Activated CD8-positive, alpha-beta memory T cell treated with anti-CD3 and anti-CD28 coated beads for 24 hours (primary cell): ENCODE measurements at places on chromosomes 7 and 10.

- no peak for DNase-seq
Measured at GRCh38 chr10:76514321-76514720, 1082.9 kb downstream of the LRMDA start.

- DNase-seq, result no peak
Measured at GRCh38 chr10:75547391-75548298, 116.2 kb downstream of the LRMDA start.

- no peak for DNase-seq
Measured at GRCh38 chr10:73044378-73045285, 52.0 kb downstream of the P4HA1 start.

GRCh38 chr10:62053860-62054259, 152.4 kb downstream of the ARID5B start:
- DNase-seq, result no peak

GRCh38 chr7:116717137-116717536, 45.1 kb downstream of the MET start:
- no peak for DNase-seq

GRCh38 chr10:87771871-87772500, 46.0 kb downstream of the ATAD1 start:
- DNase-seq, result no peak

DNA sequence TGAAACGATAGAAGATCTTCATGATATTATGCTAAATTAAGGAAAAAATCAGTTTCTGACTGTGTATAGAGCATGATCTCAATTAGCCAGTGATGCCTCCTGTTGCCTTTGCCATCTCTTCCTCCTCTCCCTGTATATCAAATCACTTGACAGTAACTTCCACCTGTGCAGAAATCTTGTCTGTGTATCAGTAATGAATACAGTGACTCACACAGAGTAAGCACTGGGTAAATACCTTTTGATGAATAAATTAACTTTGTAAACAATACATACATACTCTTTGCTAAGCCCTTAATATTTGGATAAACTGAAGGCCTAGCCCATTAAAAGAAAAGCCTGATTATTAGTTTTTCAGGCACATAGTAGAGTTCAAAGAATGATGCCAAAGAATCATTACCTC, 610.6 kb upstream of the NRP1 start:
- no peak for DNase-seq

DNA sequence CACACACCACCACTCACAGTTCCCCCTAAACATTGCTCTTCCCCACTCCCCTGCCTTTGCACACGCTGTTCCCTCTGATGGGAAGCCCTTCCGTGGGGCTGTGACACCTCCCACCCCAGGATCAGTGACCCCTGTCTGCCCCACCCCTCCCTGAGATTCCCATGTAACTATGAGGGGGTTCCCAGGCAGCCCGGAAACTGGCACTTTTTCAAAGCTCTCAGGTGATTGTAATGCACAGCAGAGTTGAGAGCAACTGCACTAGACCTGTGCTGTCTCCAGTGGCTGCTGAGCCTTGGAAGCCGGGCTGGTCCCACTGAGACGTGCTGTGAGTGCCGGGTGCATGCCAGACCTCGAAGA, 29.8 kb downstream of the GPRIN2 start:
- DNase-seq, result no peak

GRCh38 chr10:8088504-8088903, 34.0 kb downstream of the GATA3 start:
- DNase-seq, result peak; percentile 62

- DNase-seq, result no peak
Measured at GRCh38 chr10:51733057-51733456, 33.7 kb upstream of the CSTF2T start.

DNA sequence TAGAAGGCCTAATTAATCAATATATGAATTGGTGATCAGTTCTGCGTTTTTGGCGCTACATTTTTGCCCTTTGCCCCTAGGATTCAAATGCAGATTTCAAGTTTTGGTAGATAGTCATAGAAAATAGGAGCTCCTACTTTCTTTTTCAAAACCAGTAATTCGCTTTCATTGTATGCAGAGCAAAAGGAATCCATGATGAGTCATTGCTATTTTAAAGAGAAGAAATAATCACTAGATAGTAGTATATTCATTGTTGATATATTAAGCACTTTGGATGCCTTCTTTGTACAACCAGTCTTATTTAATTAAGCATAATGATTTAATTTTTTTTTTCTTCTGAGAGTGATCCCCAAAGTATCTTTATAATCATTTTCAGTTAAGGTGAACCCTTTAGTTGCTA, 50.3 kb downstream of the CSTF2T start:
- no peak for DNase-seq

- no peak for DNase-seq
Measured at GRCh38 chr10:58886406-58886805, 290.0 kb upstream of the PHYHIPL start.

- DNase-seq, result no peak
Measured at GRCh38 chr7:16494551-16494950, 29.0 kb upstream of the SOSTDC1 start.

- DNase-seq, result no peak
Measured at GRCh38 chr7:42747044-42747443, 164.8 kb downstream of the C7orf25 start.

DNA sequence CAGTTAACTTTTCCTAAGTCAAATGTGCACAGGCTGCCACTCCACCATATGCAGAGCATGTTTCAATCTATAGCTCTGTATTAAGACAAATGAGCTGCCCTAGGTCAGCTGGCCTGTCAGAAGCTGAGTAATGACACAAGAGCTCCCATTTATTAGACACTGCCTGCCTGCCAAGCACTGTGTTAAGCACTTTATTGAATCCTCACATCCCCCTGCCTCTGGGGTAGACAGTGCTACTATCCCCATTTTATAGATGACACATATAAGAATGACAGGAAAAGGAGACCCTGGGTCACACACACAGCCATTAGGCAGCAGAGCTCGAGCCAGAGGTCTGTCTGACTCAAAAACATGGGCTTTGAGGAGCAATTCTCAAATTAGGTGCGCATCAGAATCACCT, 179.8 kb upstream of the PDE1C start:
- no peak for DNase-seq

DNA sequence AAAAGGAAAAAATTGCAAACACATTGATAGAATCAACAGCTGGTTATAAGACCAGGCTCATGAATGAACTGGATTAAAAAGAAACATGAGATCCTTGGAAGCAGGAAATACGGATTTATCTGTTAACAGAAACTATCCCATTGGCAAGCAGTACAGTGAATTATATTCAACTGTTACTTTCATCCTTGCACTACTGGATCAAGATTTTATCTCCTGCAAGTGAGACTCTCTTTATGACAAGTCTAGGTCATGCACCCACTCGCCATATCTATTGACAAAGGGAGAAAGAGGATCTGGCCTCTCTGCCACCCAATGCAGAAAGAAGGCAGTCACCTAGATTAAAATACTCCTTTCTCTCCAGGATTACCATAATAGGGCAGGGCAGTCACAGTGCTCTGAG, 41.4 kb downstream of the CSTF2T start:
- DNase-seq, result no peak

DNA sequence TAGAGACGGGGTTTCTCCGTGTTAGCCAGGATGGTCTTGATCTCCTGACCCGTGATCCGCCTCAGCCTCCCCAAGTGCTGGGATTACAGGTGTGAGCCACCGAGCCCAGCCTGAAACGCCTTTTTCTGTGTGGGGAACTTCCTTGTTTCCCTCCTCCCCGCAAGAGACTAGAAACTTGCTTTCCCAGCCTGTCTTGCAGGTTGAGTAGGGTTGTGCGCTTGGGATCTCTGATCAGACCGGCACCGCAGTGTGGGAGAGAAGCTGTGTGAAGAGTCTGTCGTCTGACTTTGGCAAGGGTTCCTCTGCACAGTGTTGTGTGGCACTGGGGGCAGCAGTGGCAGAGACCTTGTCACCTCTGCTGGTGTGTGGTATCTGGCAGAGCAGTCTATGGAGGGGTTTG, 28.9 kb downstream of the RBM17 start:
- DNase-seq, result no peak

DNA sequence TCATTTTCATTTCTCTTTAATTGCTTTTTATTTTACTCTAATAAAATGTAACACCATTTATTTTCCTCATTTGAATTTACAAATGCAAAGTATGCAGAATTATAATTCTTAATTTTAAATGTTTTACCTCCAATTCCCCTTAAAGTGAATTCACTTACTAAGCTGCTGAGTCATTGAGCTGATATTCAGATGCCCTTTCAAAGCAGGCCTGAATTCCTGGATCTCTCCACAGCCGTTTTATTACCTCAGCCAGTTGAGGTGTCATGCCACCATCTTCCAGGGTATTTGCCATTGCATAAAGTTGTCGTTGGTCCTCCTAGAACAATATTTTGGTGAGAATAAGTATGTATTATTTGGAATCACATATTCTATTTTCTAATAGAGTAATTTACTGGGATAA, 33.2 kb downstream of the GNAT3 start:
- no peak for DNase-seq

GRCh38 chr10:116771101-116771958, 29.0 kb upstream of the HSPA12A start:
- no peak for DNase-seq

GRCh38 chr10:4775808-4776207, 50.2 kb upstream of the AKR1E2 start:
- no peak for DNase-seq

- no peak for DNase-seq
Measured at GRCh38 chr10:79409726-79410085, 35.7 kb downstream of the ZCCHC24 start.

- no peak for DNase-seq
Measured at GRCh38 chr7:67478066-67478465, 481.4 kb downstream of the TYW1 start.

- DNase-seq, result no peak
Measured at GRCh38 chr10:52212802-52213201, 101.3 kb upstream of the DKK1 start.

DNA sequence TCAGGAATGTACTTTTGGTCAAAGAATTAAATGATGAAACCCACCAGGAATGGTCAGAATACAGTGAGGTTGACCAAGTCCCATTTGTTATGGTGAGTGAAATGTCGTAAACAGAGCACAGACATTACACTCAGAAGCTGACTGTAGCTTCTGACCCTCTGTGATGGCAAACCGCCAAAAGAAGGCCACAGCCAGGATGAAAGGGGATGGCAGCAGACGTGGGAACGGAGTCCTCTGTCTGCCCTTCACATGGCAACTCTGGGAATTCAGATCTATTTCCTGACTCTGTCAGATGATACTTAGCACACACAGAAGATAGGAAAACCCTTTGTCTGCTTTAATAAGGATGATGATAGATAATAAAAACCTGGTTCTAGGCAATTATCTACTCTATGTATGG, 757.1 kb downstream of the SORCS3 start:
- DNase-seq, result no peak

DNA sequence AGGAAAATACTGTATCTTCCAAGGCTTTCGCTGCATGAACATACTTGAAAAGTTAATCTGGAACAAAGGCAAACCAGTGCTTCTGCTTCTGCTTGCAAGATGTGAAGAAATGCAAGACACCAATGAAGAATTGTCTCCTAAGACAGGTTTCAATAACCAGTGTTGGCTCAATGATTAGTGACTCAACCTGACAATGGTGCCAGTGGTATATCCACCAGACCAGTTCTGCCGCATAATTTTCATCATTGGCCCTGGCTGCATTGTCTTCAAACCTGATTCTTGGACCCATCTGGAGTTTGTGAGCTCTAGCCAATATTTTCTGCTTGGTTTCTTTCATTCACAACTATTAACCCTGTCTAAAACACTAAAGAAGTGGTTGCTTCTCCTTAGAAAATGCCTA, 13.6 kb upstream of the STAMBPL1 start:
- no peak for DNase-seq

DNA sequence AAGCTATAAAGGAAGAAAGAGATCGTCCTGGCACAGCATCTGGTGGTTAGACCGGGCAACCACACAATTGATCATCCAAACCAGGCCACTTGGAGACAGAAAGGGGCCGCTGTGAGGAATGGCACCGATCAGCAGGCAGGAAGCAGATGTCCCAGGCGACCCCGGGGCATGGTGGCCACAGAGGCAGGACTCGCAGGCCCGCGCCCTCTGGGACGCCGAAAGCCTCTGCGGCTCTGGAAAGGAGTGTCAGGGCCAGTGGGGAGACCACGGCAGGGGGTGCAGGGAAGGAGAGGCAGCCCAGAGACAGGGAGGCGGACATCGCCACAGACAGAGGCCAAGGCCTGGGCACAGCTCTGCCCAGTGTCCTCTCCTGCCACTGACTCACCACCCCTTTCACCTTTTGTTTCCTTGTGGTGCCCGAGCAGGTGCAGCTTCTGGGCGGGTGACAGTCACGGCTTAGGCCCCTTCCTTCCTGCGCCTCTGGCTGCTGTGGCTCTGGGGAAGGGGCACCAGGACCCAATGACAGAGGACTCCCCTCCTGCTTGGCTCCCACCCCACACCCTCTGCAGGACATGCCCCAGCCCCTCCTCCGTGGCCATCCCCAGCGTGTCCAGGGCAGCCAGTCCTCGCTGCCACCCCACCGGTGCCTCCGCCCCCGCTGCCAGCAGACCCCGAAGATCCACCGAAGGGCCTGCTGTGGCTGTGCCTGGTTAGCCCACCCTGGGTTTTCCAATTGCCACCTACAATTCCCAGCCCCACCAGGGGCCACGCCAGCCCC, 10.9 kb downstream of the STK32C start:
- DNase-seq, result no peak
